Naive thymus-derived CD8-positive, alpha-beta T cell (primary cell): ENCODE measurements at places on chromosomes 6 and 20. TPM values are rescaled to one million over a fixed set of nuclear protein-coding genes. Genes with fewer than 3 reads are reported as not detected.

EFCAB8 gene
- 2.2 TPM for total RNA-seq

DNA sequence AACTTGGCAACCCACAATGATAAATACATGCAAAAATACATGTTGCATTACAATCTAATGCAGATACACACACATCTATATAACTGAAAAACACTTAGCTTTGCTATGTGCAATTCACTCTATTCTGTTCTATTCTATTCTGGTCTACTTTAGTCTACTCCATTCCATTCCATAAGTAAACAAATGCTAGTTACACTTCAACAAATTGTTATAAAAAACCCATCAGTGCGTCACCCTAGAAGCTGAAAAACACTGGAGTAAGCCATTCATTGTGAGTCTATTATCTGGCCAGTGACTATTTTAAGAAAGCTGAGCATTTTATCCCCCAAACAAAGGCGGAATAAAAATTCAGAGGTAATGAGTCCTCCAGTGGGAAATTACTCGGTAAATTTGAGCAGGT, 315.7 kb upstream of the EPHA7 start:
- no peaks in the 10 kb centered on the region for H3K27me3 ChIP-seq
- no peaks in the 10 kb centered on the region for H3K36me3 ChIP-seq
- H3K4me1 ChIP-seq: no peaks in the 10 kb centered on the region
- no peak for DNase-seq

- peaks cover 31% of the 10 kb centered on the region for H3K4me1 ChIP-seq
- H3K4me3 ChIP-seq: no peak overlapping the region
- DNase-seq: no peak
- peaks cover 8% of the 10 kb centered on the region for H3K36me3 ChIP-seq
These were observed 173.2 kb downstream of the TMEM242 start for GRCh38 chr6:157150076-157150475.

- no peak overlapping the region for H3K27ac ChIP-seq
- no peaks in the 10 kb centered on the region for H3K4me1 ChIP-seq
- no peaks in the 10 kb centered on the region for H3K36me3 ChIP-seq
- no peak overlapping the region for H3K4me3 ChIP-seq
These were observed 36.2 kb upstream of the PLCB1 start for GRCh38 chr20:8095648-8096572.

GRCh38 chr6:146289816-146290588, 253.6 kb upstream of the RAB32 start:
- H3K4me1 ChIP-seq: no peaks in the 10 kb centered on the region
- no peak overlapping the region for H3K4me3 ChIP-seq
- H3K27me3 ChIP-seq: no peaks in the 10 kb centered on the region
- DNase-seq: no peak
- H3K27ac ChIP-seq: no peak overlapping the region
- no peaks in the 10 kb centered on the region for H3K36me3 ChIP-seq
